ENCODE measurements at places on chromosomes 11 and 22. TPM values are rescaled to one million over a fixed set of nuclear protein-coding genes. Genes with fewer than 3 reads are reported as not detected.

GRCh38 chr22:20111045-20111688 is 4.7 kb upstream of the RANBP1 start:
- DNase-seq: no peak

- DNase-seq: no peak
Measured at GRCh38 chr11:43315966-43316365, 4.2 kb downstream of the API5 start.

DNA sequence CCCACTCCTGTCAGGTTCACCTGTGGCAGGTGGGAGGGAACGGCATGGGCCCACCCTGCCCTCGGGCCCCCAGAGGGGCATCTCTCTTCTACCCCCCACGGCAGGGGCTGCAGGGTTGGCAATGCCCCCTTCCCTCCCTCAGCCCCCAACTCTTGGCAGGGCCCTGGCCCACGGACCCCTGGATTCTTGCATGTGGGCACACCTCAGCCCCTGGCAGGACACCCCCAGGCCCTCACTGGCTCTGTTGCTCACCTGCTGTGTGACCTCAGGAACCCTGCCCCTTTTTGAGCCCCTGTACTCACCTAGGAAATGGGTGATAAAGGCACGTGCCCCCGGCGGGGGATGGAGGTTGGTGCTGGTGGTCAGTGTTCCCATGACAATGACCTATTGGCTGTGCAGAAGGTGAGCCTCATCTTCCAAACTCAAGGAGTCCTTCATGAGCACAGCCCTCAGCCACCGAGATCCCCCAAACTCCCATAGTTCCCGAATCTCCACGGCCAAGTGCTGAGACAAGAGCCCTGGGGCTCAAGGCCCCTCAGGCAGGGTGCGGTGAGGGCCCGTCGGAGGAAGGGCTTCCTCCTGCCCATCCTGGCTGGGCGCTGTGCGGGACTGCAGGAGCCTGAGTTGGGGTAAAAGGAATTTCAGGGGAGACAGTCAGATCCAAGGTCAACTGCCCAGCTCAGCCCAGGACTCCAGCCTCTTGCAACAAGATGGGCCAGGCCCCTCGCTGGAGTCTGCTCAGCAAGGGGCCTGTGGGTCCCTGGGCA is 198.2 kb downstream of the IGLL1 start:
- no peak for DNase-seq

DNA sequence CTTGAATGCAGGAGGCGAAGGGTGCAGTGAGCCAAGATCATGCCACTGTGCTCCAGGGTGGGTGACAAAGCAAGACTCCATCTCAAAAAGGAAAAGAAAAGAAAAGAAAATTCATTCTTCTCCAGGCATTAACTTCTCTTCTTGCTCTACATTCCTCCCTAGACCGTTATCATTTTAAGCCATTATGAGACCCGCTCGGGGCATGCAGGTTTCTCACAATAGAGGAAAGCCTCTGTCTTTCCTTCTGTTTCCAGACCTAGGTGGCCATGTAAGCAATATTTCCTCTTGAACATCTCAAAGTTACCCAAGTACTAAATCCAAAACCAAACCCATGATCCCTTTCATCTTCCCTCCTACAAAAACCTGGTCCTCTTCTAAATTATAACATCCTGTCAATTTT is 139.6 kb downstream of the RBFOX2 start:
- no peak for DNase-seq

DNA sequence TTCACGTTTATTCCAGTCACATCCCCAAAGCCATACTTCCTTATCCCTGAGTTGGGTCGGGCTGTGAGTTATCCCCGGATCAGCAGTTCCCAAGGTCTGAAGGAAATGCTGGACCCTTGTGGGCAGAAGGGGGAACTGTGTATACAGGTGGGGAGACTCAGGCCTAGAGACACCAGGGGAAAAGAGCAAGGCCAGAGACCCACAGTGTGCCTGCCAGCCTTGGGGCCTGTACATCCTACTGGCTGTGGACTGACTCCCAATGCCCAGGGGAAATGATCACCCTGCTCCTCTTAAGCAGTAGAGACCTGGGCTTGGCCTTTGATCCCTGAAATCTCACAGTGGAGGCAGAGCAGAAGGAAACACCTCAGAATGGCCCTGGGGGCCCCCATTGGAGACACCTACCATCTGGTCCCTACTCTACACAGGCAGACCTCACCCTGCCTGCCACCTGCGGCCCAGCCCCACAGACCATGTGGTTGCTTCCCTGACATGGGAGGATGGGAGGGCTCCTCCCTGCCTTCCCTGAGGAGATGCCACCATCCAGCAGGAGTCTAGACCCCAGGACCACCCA is 1.3 kb downstream of the SELENOM start:
- DNase-seq: no peak

DNA sequence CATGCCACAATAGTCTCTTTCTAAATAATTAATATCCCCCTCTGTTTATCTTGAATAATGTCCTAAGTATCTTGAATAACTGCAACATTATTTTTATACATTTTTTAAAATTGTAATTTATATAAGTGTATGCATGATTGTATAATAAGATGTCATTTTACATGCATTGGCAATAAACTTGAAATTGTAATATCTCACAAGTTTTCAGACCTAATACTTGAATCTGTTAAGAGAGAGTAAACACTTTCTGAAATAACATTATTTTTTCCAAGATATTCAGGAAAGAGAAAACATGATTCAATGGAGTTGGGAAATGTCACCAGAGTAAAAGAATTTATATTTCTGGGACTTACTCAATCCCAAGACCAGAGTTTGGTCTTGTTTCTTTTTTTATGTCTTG is at the start of gene OR4D11:
TSS of gene OR4D11 (plus strand) at position 301 of the 400 bp plus-strand sequence. CDS start at position 301, 0 bp downstream.
- no peak for DNase-seq

DNA sequence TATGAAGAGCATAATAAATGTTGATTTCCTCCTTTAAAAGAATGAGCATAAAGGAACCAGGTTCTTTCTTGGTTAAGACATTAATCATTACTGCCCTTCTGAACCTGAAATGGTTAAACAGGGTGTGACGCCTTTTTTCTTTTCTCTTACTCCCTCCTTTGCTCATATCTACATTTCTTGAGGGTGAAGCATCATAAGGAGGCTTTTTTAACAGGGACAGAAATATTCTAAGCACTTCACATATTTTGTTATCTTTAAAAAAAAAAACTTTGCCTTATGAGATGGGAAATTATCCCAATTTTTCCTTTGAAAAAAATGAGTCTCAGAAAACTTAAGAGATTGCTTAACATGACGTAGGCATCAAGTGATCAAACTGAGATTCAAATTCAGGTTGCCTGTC is 1036.3 kb upstream of the TENM4 start:
- no peak for DNase-seq

DNA sequence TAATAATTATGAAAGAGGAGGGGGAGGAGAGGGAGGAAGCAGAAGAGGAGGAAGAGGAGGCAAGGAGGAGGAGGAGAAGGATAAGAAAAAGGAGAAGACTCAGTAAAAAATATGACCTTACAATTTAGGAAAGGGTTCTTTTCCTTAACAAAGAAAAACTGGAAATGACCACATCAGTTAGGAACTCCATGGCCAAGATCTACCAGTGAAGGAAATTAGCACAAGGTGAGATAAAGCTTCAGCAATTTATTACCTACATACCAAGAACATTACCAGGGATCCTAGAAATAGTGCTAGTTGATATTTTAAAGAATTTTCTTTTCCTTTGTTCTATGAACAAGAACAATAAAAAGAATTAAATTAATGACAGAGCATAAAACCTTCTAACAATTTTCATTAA is 172.7 kb downstream of the LRRC4C start:
- DNase-seq: no peak

GRCh38 chr11:80773919-80774318 is 1333.1 kb upstream of the TENM4 start:
- no peak for DNase-seq

Gene C11orf87
- 0.21 TPM for polyA plus RNA-seq

Gene SPTBN2
- polyA plus RNA-seq: 24.3 TPM

Gene ZW10
- 14.5 TPM for polyA plus RNA-seq

Gene ZNF143
- 13.7 TPM for polyA plus RNA-seq

Gene TMEM25
- 22.1 TPM for polyA plus RNA-seq

Gene SERPINH1
- 340 TPM for polyA plus RNA-seq

Gene ART1
- 7.6 TPM for polyA plus RNA-seq

Gene OR51B2
- polyA plus RNA-seq: not detected

All from hindlimb muscle (tissue), 1 donor.